ENCODE measurements at places on chromosomes 3 and 15.

- no peak for DNase-seq
Observed at GRCh38 chr3:162338514-162338913, 841.9 kb downstream of the OTOL1 start.

GRCh38 chr3:168285506-168285905 lies 189.8 kb upstream of the GOLIM4 start:
- DNase-seq: no peak

- no peak for DNase-seq
Observed at GRCh38 chr3:73192036-73192738, 130.7 kb downstream of the EBLN2 start.

- no peak for DNase-seq
Observed at GRCh38 chr15:91873138-91873536, 19.6 kb downstream of the SLCO3A1 start.

- DNase-seq: no peak
Observed at GRCh38 chr3:71240034-71240433, 343.5 kb downstream of the FOXP1 start.

DNA sequence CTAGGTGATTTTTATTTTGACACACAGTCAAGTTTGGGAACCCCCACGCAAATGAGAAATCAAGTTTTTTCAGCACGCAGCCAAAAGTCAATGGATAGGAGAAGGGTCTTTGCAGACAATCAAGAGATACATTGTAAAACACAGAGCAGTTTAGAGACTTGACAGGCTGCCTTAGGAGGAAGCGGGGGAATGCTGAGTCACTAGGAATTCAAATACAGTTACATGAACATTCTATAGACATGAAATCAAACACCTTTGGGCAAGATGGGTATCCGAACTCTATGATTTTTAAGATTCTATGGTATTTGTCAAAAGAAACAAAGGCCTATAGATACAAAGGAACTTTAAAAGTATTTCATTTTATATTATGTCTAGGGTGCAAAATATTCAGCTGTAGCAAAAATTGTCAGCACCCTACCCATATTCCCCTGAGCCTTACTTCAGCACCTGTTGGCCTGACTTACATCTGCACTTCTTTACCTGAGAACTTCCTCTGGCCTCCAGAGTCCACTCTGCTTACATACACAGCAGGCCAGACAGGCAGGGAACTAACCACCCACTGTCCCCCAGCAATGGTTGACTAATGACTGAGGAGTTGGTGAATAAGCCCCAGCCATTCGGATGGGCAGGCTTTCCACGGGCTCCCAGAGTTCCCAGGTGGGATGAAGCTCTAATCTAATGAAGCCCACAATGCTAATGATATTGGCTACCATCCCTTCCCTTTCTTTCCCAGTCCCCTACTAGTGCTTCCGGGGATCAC lies 289.3 kb upstream of the RORA start:
- DNase-seq: no peak

Measured in activated naive CD4-positive, alpha-beta T cell treated with anti-CD3 and anti-CD28 coated beads, Interleukin-2, amount 10 ng/mL, durations not matched to agents 7 days and 5 days (primary cell).